ENCODE measurements at places on chromosomes 4 and X. TPM values are rescaled to one million over a fixed set of nuclear protein-coding genes. Genes with fewer than 3 reads are reported as not detected.

- no peaks in the 10 kb centered on the region for H3K4me1 ChIP-seq
- no peak overlapping the region for H3K4me3 ChIP-seq
- no peak overlapping the region for H3K27ac ChIP-seq
- no peak for DNase-seq
Observed at GRCh38 chr4:123430031-123430430, 33.4 kb downstream of the SPRY1 start.

DNA sequence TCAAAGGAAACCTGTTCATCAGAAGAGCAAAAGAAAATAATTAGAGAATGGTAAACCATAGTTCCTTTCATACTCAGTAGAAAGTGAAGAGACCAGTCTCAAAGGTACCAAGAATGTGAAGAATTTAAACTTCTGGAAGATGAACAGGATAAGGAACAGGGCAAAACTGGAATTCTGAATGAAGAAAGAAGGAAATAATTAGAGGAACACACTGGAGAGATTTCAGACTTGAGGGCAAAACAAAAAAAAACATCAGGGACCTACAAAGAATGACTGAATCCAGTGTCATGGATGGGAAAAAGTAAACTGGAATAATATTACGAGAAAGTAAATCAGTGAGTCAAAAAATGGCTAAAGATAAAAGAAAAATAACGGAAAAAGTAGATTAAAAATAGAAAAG lies 245.6 kb upstream of the NEIL3 start:
- H3K36me3 ChIP-seq: no peaks in the 10 kb centered on the region
- DNase-seq: no peak
- no peak overlapping the region for H3K4me3 ChIP-seq
- no peak overlapping the region for H3K27ac ChIP-seq

DNA sequence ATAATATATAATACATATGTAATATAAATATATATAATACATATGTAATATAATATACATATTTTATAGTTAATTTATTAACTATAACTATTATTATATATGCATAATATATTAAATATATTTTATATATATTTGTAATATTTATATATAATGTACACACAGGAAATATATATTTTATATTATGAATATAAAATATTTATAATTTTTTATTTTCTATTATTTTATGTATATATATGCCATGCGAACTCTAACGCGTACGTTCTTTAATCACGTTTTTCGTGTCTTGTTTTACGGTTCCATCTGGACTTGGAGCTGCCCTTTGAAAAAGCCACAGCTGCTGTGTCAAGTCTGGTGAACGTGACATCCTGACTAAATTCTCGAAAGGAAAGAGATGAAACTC lies 332.1 kb downstream of the ASMT start:
- no peak overlapping the region for H3K4me3 ChIP-seq
- H3K27me3 ChIP-seq: no peaks in the 10 kb centered on the region
- no peak for DNase-seq
- no peaks in the 10 kb centered on the region for H3K4me1 ChIP-seq
- no peaks in the 10 kb centered on the region for H3K36me3 ChIP-seq

- H3K27ac ChIP-seq: no peak overlapping the region
- H3K36me3 ChIP-seq: no peaks in the 10 kb centered on the region
- no peaks in the 10 kb centered on the region for H3K27me3 ChIP-seq
- H3K4me1 ChIP-seq: peaks cover 15% of the 10 kb centered on the region
- DNase-seq: no peak
Observed at GRCh38 chr4:2340272-2341061, 78.0 kb downstream of the ZFYVE28 start.

GRCh38 chr4:68463796-68464195 lies 16.5 kb downstream of the TMPRSS11E start:
- H3K27ac ChIP-seq: no peak overlapping the region
- H3K36me3 ChIP-seq: no peaks in the 10 kb centered on the region
- H3K4me3 ChIP-seq: no peak overlapping the region
- H3K27me3 ChIP-seq: no peaks in the 10 kb centered on the region
- DNase-seq: no peak

DNA sequence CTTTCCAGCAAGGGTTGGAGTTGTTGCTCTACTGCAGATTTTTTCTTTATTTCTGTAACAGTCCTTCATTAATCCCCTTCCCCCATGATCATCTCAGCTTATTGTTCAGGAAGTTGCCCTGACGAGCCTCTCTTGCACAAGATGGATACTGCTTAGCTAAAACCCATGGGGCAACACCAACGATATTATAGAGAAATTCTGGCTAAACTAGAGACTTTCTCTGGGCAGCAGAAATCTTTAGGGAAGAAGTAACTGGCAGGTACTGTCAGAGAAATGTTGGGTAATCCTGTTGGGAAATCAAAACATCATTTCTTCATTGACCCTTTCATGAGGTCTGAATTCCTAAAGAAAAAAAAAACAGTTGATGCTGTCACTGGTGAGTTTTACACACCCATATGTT lies 921.3 kb downstream of the NLGN4X start:
- DNase-seq: no peak
- no peaks in the 10 kb centered on the region for H3K4me1 ChIP-seq
- H3K27me3 ChIP-seq: no peaks in the 10 kb centered on the region
- H3K4me3 ChIP-seq: no peak overlapping the region

The OSTC gene
- total RNA-seq: 176 TPM

The NPY1R gene
- 7.2 TPM for total RNA-seq

Data from H1 (cell line).